ENCODE measurements at places on chromosomes 5 and 9. TPM values are rescaled to one million over a fixed set of nuclear protein-coding genes. Genes with fewer than 3 reads are reported as not detected.

DNA sequence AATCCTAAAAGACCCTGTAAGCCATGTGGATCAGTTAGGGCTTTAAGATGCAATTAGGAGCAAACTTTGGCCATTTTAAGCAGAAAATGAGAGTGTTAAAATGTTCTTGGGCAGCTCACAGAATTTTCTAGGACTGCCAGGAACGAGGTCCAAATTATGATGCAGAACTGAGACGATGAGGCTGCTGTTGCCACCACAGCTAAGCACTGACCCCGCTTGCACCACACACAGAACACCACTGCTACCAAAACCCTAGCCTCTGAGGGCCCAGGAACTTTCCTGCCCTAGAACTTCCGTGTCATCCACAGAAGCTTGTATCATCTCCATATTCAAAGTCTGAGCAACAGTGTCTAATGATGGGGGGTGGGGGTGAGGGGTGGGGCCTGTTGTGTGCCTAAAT is 41.0 kb upstream of the PCSK1 start:
- DNase-seq: no peak
- H3K36me3 ChIP-seq: no peaks in the 10 kb centered on the region
- H3K4me1 ChIP-seq: no peaks in the 10 kb centered on the region
- H3K4me3 ChIP-seq: no peak overlapping the region
- H3K27me3 ChIP-seq: no peaks in the 10 kb centered on the region

DNA sequence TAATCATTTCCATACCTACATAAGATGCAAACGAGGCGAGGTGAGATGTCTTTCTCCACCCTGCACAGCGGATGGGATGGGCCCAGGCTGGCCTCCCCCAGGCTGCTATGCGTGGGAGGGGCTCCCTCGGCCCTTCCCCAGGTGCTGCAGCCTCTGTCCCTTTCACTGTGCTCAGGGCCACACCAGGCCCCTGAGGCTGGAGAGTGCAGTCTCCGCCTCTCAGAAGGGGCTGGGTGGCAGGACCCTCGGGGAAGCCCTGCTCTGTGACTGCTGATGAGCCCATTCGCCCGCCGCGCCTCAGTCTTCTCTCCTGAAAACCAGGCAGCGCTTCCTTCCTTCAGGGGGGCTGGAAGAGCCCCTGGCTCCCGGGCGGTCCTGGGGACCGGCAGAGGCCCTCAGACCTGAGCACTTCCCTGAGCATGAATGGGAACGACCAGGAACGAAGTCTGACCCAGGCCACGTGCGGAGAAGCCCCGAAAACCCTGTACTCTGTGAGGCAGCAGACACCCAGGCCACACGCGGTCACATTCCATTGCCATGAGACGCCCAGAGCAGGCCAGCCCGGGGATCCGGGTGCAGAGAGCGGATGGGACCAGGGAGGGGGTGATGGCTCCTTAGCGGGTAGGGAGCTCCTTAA is 21.9 kb upstream of the NOTCH1 start:
- no peaks in the 10 kb centered on the region for H3K27me3 ChIP-seq
- no peaks in the 10 kb centered on the region for H3K36me3 ChIP-seq

- H3K4me1 ChIP-seq: no peaks in the 10 kb centered on the region
- H3K27ac ChIP-seq: no peak overlapping the region
- H3K36me3 ChIP-seq: no peaks in the 10 kb centered on the region
- H3K27me3 ChIP-seq: no peaks in the 10 kb centered on the region
- DNase-seq: no peak
Measured at GRCh38 chr5:135561266-135561665, 17.5 kb downstream of the CXCL14 start.

- no peak overlapping the region for H3K4me3 ChIP-seq
- no peaks in the 10 kb centered on the region for H3K27me3 ChIP-seq
- no peaks in the 10 kb centered on the region for H3K4me1 ChIP-seq
- DNase-seq: no peak
- H3K27ac ChIP-seq: no peak overlapping the region
Measured at GRCh38 chr9:105636331-105636730, 25.9 kb upstream of the TAL2 start.

DNA sequence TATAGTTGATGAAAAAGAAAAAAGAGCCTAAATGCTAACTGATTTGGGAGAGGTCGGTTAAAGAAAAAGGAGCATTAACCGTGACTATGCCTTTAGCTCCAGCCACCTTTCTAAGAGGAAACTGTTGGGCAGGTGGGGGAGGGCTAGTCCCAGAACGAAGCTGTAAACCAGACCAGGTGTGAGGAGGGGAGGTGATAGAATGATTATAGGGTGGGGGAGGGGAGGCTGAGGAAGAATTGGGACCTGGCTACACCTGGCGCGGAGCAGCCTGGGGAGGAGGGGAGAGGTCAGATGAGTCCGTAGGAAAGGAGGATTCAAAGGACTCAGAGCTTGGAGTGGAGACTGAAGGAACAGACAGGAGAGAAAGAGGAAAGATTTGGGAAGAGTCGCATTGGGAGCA is 73.4 kb downstream of the PHAX start:
- H3K4me1 ChIP-seq: no peaks in the 10 kb centered on the region
- H3K4me3 ChIP-seq: no peak overlapping the region
- H3K27me3 ChIP-seq: no peaks in the 10 kb centered on the region
- DNase-seq: no peak

DNA sequence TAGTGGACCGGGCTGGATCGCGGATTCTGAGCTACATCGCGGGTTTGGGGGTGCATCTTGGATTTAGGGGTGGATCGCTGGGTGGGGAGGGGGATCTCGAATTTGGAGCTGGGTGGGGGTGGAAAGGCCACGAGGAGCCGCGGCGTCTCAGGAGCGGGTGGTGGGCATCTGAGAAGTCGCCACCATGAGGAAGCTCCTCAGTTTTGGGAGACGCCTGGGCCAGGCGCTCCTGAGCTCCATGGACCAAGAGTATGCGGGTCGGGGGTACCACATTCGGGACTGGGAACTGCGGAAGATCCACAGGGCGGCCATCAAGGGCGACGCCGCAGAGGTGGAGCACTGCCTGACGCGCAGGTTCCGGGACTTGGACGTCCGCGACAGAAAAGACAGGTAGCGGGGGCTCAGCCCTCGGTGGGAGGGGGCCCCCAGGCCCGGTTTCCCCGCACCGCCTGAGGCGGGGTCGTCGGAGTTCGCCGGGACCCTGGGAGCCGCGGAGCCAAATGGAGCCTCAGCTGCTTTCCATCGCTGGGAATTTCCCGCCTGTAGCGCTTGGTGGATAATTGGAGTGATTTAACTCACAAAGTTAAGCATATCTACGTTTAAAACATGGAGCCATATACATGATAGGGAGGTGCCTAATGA is 376 bp downstream of the ANKRD18B start:
- no peak overlapping the region for H3K27ac ChIP-seq
- H3K36me3 ChIP-seq: no peaks in the 10 kb centered on the region
- no peaks in the 10 kb centered on the region for H3K4me1 ChIP-seq
- DNase-seq: no peak

DNA sequence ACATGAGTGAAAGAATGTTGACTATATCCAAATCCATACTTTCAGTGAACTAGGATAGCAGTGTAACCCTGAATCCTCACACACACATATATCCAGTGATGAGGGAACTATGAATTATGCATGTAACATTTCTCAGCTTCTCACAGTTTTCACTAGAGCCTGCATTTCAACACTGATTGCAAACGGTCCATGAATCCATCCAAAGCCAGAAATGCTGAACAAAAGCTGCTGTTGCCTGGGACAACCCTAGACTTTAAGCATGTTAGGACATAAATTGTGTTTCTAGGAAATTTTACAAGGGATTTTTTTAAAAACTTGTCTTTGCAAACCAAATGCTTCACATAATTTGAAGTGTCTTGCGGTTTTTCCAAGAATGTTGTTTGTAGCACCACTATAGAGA is 2010.0 kb upstream of the WWC1 start:
- no peak for DNase-seq
- H3K4me3 ChIP-seq: no peak overlapping the region
- H3K4me1 ChIP-seq: no peaks in the 10 kb centered on the region
- no peaks in the 10 kb centered on the region for H3K36me3 ChIP-seq
- H3K27me3 ChIP-seq: no peaks in the 10 kb centered on the region

DNA sequence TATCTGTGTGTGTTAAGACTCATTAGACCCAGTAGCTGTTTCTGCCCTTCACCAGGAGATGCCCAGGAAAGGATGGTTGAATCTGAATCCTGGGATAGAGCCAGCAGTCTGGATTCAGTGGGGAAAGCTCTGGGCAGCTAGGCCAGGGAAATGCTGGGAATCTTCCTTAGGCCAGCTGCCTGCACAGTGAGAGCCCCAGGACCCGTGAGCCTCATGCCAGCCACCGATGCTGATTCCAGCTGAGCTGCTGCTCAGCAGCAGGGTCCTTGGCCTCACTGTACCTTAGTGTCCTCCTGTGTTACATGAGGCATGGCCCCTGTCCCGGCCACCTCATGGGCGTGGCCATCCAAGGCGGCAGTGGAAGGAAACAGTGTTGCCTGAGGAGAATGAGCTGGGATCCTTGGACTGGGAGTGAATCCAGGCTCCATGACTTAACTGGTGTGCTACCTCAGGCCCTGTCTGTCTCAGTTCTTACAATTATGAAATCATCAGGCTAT is 87.1 kb downstream of the AMBP start:
- no peak for DNase-seq
- no peaks in the 10 kb centered on the region for H3K4me1 ChIP-seq
- H3K4me3 ChIP-seq: no peak overlapping the region
- H3K27me3 ChIP-seq: no peaks in the 10 kb centered on the region
- H3K36me3 ChIP-seq: no peaks in the 10 kb centered on the region

DNA sequence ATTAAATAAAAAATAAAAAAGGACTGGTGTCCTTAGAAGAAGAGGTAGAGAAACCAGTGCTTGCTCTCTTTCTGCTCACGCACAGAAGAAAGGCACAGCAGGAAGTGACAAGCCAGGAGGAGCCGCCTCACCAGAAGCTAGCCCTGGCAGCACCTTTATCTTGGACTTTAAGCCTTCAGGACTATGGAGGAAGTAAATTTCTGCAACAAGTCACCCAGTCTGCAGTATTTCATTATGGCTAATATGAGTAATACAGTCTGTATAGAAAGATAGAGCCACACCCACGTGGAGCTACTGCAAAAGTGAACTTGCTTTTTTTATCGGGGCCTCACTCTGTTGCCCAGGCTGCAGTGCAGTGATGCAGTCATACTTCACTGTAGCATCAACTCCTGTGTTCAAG is 68.4 kb downstream of the PDZD2 start:
- no peak for DNase-seq
- no peaks in the 10 kb centered on the region for H3K4me1 ChIP-seq
- H3K36me3 ChIP-seq: no peaks in the 10 kb centered on the region
- H3K27ac ChIP-seq: no peak overlapping the region

GRCh38 chr5:95617057-95617456 is 2.8 kb upstream of the GPR150 start:
- peaks cover 8% of the 10 kb centered on the region for H3K4me1 ChIP-seq
- H3K4me3 ChIP-seq: no peak overlapping the region
- no peaks in the 10 kb centered on the region for H3K36me3 ChIP-seq
- no peak for DNase-seq

DNA sequence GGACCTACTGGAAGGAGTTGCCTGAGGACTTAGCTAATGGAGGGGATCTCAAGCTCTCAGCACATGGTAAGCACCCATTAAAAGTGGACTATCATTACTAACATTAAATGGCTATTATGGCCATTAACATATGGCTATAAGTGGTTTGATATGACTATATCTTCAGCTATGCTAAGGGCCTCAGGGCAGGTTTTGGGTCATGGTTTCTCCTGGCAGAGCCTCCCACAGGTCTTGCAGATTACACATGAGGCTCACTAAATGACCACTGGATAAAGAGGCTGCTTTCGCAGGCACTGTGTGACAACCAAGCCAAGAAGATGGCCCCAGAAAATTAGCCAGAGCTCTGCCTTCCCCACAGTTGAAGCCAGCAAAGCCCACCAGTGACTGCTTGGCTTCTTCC is 15.4 kb downstream of the CCNJL start:
- no peak overlapping the region for H3K27ac ChIP-seq
- no peaks in the 10 kb centered on the region for H3K4me1 ChIP-seq
- no peaks in the 10 kb centered on the region for H3K36me3 ChIP-seq
- H3K4me3 ChIP-seq: no peak overlapping the region
- no peaks in the 10 kb centered on the region for H3K27me3 ChIP-seq

DNA sequence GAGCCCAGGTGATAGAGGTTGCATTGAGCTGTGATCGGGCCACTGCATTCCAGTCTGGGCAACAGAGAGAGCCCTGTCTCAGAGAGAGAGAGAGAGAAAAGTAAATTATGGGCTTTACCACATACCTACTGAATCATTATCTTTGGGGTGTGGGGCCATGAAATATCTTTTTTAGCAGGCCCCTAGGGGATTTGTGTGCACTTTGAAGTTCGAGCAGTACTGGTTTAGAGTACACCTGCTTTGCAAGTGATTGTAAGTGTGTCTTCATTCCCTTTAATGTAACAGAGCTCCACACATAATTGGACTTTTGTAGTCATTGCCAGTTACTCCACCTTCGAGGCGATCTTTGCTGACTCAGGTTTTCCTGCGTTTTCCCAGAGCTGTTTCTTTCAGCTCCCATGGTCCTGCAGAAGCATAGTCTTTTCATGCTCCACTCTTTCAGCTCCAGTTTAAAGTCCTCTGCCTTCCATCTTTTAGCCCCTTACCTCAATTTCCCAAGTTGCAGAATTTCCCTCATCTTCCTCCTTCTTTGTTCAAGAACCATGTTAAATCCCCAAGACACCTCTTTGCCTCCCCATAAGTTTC is 24.0 kb upstream of the FRMPD1 start:
- H3K36me3 ChIP-seq: no peaks in the 10 kb centered on the region
- H3K4me1 ChIP-seq: no peaks in the 10 kb centered on the region
- H3K27ac ChIP-seq: no peak overlapping the region
- no peaks in the 10 kb centered on the region for H3K27me3 ChIP-seq
- no peak overlapping the region for H3K4me3 ChIP-seq

GRCh38 chr9:131917009-131917408 is 162.7 kb downstream of the MED27 start:
- H3K27ac ChIP-seq: no peak overlapping the region
- no peaks in the 10 kb centered on the region for H3K27me3 ChIP-seq
- no peak for DNase-seq
- no peak overlapping the region for H3K4me3 ChIP-seq
- H3K4me1 ChIP-seq: no peaks in the 10 kb centered on the region
- H3K36me3 ChIP-seq: no peaks in the 10 kb centered on the region

DNA sequence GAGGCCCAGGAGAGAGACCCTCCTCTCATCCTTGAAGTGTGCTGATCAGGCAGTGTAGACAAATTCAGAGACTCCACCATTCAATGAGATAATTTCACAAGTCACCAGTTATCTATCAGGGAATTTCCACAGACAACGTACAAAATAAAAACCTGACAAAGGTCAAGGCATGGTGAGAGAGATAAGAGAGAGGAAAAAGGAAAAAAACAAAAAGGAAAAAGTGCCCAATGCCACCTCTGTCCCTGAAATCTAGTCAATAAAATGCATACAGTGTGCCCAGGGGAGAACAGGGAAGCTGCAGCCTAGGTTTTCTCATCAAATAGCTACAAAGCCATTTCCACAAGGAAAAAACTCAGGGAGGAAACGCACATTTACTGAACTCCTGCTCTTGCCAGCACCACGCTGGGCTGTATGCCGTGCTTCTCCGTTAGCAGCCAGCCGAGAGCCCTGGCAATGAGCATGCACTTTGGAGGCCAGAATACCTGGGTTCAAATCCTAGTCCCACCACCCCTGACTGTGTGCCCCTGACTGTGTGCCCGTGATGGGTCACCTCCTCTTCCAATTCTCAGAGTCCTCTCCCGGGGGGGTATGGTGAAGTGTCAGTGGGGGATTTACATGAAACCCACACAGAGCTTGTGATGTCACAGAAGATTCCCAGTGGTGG is 11.6 kb downstream of the WHRN start:
- no peaks in the 10 kb centered on the region for H3K27me3 ChIP-seq
- no peaks in the 10 kb centered on the region for H3K36me3 ChIP-seq
- DNase-seq: no peak
- H3K4me3 ChIP-seq: no peak overlapping the region

SLC6A3 gene
- not detected for total RNA-seq

MAMDC2 gene
- not detected for total RNA-seq

HTR1A gene
- not detected for total RNA-seq

PHF24 gene
- total RNA-seq: not detected

TSTD2 gene
- 16.3 TPM for total RNA-seq

ATOX1 gene
- total RNA-seq: 14.8 TPM
